GM12878 (cell line): ENCODE measurements at places on chromosomes 2 and 18.
A peak's percentile ranks its signal among the peaks of the same experiment; 100 is the strongest.

DNA sequence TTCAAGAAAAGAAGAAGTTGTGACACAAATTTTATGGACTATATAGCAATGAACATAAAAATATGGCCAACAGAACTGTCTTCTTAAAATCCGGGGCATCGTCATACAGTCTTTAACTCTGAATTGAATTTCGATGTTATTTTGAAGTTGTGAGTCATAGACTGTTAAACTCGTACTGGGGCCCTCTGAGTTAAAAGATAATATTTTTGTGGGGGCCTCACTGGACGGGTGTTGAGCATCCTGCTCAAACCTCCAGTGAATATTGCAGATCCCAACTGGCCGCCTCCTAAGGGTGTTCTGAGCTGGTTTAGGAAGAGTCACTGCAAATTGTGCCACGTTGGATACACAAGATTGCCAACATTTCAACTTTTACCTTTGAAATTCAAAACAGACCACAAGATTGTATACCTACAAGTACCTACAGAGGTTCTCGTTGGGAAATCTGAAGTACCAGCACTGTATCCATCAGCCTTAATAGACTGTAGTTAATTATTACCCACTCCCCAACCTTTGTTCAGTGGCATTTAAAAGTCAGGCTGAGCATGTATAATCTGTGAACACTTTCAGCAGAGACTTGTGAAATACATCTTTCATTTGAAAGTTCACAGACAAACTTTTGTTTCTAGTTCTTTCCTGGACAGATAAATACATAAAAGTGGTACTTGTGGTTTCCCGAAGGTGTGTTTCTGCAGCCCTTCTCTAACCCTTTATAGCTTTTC is 27.8 kb downstream of the KLHL23 start:
- DNase-seq, result peak; percentile 32

GRCh38 chr2:23132823-23133595 is 252.0 kb upstream of the KLHL29 start:
- DNase-seq, result no peak

DNA sequence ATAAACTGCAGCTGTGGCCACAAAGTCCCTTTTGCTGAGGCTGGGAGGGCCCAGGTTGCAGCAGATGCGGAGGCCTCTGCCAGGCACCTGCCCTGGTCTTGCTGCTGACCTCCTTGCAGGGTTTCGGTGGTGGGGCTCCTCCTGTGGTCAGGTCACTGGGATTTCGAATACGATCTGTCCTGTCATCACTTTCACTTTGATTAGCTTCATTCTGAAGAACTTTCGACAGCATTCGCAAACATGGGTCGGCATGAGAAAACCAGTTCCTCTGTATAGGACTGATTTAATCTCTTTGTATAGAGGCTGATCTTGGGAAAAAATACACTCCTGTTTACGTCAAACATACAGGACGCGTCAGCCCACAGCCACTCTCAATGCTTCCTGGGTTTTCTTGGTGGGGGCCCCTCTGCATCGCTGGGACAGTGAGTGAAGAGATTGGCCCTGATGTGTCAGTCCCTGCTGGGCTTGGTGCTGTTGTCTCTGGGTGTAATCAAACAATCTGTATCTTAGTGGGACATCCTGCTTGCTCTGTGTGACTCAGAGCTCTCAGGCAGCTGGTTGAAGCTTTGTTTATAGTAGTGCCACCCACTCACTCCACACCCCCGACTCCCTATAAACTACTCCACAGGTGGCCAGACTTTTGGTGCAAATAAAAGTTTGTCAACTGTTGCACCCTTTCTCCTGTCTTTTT is 209.4 kb upstream of the CXCR4 start:
- peak; percentile 71 for DNase-seq

DNA sequence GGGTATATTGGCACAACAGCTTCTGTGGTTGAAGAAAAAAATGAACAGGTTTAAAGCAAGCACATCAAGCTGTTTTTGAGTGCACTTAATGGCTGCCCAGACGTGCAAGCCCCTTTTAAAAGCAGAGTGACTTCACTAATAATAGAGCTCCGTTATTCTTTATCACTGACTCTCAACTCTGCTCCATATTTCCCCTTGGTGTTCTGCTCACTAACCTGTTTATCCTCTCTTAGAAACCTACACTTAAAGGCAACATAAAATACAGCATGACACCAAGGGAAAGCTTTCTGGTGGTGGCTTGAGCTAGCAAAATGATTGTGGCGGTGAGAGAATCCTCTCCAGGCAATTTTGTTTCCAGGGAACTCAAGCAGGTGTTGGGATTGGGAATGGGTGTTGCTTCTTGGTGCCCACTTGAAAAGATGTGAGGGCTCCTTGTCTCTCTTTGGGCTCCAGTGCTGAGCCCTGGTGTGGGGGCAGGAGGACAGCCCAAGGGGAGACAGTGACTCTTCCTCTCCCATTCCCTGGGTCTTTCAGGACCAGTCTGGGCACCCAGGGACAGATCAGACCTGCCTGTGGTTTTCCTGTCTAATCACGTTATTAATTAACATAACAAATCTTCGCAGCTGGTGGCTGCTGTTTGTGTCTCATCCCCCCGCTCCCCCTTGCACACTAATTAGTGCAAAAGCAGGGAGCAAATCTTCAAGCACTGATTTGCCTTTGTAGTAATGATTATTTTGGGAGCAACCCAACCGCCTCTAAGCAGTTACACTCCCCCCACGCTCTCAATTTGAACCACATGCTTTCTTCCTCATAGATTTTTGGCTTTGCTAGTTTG is 289.4 kb upstream of the CXCR4 start:
- no peak for DNase-seq

- no peak for DNase-seq
These were observed at the start of gene MPP4 for GRCh38 chr2:201698588-201699226. Gene MPP4 (minus strand): TSS chr2:201698644. CDS start chr2:201693954, 4,690 bp downstream.

GRCh38 chr2:157355618-157356017 is 30.0 kb upstream of the ERMN start:
- DNase-seq, result no peak

DNA sequence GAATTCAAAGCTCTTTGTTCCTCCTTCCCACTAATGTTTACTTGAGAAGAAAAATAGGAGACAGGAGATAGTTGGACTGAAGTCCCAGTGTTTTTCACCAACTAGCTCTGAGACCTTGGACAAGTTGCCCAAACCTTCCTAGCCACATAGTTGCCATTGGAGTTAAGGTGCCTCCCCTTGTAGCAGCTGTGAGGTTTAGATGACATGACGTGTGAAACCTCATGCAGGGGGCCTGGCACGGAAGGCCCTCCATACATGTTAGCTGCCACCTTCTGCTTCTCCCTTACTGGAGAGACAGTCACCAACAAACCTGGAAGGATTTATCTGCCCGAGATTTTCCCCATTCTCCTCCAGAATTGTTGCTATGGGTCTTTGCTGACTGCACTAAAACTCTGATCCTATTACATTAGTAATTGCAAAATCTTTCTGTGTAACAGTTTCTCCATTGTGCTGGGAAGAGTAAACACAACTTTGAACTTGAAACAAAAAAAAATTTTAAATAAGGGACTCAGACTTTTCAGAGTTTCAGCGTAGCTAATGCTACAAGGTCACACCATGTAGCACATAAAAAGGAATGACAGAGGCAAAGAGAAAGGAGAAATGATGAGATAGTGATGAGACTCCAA is 23.8 kb upstream of the CABYR start:
- no peak for DNase-seq

DNA sequence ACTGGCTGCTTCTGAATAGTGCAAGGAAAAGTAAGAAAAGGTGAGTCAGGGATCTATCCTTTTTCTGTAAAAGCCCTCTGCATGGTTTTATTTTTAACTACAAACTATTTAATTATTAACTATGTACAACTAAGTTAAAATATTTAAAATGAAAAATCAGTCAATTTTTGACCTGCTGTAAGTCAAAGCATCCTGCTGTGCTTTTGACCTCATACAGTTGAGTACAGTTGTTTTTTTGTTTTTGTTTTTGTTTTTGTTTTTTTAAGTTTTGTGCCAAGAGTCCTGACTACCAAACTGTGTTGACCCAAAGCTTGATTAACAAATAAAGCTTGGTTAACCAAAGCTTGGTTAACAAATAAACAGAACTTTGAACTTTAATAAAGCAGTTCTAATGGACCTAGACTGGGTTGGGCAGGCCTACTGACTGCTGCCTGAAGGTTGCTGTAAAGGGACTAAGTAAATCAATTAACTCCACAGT is at the start of gene ACMSD:
Gene ACMSD (plus strand): TSS at position 474 of the 478 bp plus-strand sequence. CDS start 67 bp downstream, outside the sequence.
- no peak for DNase-seq

DNA sequence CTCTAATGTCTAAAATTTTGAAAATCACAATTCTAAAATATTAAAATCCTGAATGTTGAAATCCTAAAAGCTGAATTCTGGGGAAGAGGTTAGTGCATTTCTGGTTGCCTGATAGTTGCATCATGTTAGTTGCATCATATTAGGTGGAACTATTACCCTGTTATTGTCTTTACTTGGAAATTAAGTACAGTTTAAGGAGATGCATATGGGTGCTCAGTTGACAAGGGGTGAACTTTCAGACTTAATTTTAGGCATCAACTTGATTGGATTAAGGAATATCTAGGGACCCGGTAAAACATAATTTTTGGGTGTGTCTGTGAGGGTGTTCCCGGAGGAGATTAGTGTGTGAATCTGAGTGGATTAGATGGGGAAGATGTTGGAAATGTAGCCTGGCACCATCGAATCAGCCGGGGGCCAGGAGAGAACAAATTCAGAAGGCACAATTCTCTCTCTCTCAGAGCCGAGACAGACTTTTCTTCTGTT is 409.8 kb downstream of the PLCL1 start:
- DNase-seq, result no peak

DNA sequence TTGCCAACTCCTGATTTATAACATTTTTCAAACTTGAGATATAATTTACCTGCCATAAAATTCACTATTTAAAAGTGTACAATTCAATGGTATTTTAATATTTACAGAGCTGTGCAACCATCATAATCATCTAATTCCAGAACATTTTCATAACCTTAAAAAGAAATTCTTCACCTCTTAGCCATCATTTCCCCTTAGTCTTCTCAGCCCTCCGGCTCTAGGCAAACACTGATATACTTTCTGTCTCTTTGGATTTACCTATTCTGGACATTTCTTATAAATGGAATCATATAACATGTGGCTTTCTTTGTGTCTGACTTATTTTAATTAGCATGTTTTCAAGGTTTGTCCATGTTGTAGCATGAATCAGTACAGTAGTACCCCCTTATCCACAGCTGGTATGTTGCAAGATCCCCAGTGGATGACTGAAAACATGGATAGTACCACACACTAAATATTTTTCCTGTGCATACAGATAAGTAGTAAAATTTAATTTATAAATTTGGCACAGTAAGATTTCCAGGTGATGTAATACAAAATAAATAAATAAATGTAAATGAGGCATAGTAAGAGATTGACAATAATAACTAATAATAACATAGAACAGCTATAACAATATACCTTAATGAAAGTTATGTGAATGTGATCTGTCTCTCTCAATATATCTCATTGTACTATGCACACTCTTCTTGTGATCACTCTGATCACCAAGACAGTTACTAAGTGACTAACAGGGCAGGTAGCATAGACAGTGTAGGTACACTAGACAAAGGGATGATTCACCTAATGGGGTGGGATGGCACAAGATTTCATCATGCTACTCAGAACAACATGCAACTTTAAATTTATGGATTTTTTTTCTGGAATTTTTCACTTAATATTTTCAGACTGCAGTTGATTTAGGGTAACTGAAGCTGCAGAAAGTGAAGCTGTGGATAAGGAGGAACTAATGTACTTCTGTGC is 73.1 kb downstream of the RAB3GAP1 start:
- DNase-seq, result no peak

- no peak for DNase-seq
These were observed 89.0 kb downstream of the MTCL1 start for GRCh38 chr18:8794156-8794933.

DNA sequence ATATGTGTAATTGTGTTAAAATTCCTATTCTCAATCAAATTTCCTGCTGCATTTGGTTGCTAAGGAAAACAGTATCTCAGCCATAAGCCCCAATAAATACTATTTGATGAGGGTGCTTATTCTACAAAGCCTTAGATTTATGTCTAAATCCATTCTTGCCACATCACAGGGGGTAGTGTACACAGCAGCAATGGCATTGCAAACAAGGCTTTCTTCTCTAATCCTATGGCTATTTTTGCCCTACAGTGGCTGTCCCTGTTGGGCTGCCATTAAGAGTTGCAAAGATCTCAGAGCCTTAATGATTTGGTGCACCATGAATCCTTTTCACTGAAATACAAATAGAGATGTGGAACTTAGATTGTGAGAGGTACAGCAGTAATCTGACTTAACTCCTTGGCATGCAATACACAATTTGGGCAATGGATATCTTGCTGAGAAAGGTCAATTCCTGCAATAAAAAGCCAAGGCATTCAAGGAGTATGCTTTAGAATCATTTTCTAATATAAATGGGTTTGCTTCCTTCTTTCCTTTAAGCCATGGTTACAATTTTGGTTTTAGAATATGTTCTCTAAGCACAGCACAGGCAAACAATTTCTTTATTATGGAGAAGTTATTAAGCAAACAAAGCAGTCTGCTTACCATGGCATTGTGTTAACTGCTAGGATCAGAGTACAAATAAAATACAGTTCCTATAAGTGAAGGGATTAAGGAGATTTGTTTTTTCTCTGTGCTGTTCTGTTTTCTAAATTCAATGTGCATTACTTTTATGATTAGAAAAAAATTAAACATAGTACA is 69.8 kb upstream of the CD302 start:
- no peak for DNase-seq

DNA sequence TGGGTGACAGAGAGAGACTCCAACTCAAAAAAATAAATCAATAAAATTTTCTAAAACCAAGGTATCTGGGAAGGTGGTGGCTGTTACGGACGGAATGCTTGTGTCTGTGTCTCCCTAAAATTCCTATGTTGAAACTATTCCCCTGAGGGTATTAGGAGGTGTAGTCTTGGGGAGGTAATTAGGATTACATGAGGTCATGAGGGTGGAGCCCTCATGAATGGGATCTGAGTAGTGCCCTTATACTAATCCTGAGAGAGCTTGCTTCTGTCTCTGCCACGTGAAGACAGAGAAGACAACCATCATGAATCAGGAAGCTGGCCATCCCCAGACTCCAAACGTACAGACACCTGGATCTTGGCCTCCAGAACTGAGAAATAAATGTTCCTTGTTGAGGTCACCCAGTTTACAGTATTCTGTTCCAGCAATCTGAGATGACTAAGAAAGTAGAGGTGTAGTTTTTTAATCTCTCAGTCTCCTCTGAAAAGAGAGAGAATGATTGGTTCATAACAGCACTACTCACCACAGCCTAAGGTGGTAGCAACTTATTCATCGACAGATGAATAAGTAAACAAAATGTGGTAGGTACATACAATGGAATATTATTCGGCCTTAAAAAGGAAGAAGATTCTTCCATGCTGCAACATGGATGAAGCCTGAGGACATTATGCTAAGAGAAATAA is 38.4 kb downstream of the TGFBRAP1 start:
- DNase-seq, result no peak

GRCh38 chr2:130156624-130157004 is 11.7 kb upstream of the CCDC74B start:
- DNase-seq, result no peak

- no peak for DNase-seq
These were observed 22.6 kb downstream of the MMADHC start for GRCh38 chr2:149564983-149565382.

GRCh38 chr2:14480906-14481305 is 151.6 kb upstream of the LRATD1 start:
- DNase-seq, result no peak
